ENCODE measurements at places on chromosomes 6 and 20. TPM values are rescaled to one million over a fixed set of nuclear protein-coding genes. Genes with fewer than 3 reads are reported as not detected.

GRCh38 chr6:117555882-117556498 is 46.3 kb downstream of the GOPC start:
- DNase-seq = peak; percentile 61

- DNase-seq = no peak
These were observed 309.2 kb upstream of the SPTLC3 start for GRCh38 chr20:12699374-12700228.

DNA sequence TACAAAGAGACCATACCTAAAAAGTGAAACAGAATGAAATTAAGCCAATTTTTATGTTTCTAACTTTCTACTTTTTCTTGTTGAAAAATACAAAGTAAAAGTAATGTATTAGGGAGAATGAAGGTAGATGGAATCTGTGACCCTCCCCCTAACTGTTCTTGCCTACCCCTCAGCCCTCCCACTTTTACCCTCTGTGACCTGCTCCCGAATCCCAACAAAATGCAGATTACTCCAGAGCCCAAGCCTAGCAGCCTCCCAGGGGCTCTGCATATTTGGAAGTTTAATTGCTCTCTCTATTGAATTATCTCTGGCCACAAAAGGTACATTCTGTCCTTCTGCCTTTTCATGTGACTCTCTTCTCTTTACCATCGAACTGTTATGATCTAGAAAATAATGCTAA is 201.5 kb downstream of the PKHD1 start:
- no peak for DNase-seq

GRCh38 chr6:139114746-139115145 is 20.1 kb upstream of the HECA start:
- no peak for DNase-seq

Gene GRIK2
- 3.3 TPM for total RNA-seq

Gene UCKL1
- 86.3 TPM for total RNA-seq

GRCh38 chr6:73180763-73181619 is 44.3 kb downstream of the KHDC1L start:
- DNase-seq = peak; percentile 26

DNA sequence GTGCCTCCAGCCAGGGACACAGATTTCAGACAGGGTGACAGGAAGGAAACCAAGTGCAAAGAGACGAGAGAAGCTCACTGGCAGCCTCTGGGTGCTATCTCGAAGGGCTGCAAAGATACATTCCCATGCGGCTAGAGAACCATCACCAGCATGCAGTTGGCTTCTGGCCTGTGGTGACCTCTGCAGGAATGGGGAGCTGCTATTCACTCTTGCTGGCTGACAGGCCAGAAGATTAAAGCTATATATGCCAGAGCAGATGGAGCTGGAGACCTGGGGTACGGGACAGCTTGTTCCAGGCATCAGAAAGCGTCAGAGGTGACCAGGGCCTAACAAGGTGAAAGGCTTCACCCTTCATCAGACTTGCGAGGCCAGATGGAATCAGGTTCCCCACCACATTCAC is 20.0 kb downstream of the MAP1LC3A start:
- no peak for DNase-seq

GRCh38 chr20:51084593-51085377 is 61.9 kb upstream of the KCNG1 start:
- no peak for DNase-seq

- no peak for DNase-seq
These were observed 278.8 kb upstream of the JARID2 start for GRCh38 chr6:14966906-14967711.

DNA sequence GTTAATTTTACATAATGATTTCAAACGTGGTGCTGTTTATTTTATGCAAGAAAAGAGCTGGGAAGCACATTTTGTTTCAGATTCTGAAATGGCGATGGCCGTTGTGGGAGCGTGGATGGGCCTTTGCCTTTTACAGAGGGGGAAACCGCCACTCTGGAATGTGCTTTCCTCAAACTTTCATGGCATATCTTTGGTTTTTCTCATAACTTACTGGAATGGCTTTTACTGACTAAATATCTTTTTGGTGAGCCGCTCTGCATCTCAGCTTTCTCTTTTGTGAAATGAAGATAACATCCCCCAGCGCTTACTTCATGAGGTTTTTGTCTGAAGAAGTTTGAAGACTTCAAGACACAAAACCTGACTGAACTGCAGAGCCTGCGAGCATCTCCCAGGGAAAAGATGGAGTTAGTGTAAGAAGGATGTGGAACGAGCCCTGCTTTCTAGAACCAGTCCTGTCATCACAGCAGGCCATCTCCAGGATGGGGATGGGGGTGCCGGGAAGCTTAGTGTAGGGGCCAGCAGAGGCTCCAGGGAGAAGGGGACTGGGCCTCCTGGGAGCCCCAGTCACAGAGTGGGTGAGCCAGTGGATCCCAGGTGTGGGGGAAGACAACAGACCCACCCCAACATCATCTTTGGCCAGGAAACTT is 61.8 kb upstream of the TIAM2 start:
- no peak for DNase-seq

Gene SYCP2
- 56.0 TPM for total RNA-seq

- DNase-seq = no peak
These were observed 42.1 kb upstream of the FAM83D start for GRCh38 chr20:38883981-38884733.

Gene GJA10
- total RNA-seq = not detected

DNA sequence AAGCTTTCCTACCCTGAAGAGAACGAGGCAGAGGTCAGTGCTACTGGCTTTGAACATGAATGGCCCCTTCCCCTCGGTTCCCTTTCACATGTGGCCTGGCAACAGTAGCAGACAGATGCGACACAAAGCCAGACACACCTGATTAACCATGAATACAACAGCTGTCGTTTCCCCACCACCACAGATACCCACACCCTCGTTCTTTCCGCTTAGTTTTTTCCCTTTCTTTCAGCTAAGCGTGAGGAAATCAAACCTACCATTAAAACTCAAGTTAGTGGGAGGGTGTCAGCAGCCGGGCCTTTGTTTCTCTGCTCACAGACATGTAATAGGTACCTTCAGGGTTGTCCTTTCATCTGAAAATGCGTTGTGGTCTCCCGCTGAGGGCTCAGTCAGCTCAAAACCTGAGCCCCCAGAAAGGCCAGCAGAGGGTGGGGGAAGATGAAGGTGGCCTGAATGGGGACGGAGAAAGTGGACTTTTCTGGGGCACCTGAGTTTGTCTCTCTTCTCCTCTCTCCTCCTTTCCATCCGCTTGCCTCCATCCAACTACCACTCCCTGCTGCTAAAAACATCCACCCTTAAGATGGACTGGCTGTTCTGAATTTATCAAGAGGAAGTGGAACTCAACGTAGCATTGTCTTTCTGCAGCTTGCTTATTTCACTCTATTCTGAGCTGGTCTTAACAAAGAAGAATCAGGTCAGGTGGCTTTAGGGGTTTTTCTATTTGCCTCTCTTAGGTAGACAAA is 516.6 kb upstream of the JARID2 start:
- no peak for DNase-seq

GRCh38 chr20:45974896-45975565 is 3.0 kb upstream of the ZNF335 start:
- no peak for DNase-seq
